ENCODE measurements at places on chromosomes 5 and 9. TPM values are rescaled to one million over a fixed set of nuclear protein-coding genes. Genes with fewer than 3 reads are reported as not detected.

- H3K4me1 ChIP-seq, result no peaks in the 10 kb centered on the region
- no peak overlapping the region for H3K27ac ChIP-seq
- peak; percentile 37 for DNase-seq
- H3K36me3 ChIP-seq, result no peaks in the 10 kb centered on the region
- H3K27me3 ChIP-seq, result no peaks in the 10 kb centered on the region
- no peak overlapping the region for H3K4me3 ChIP-seq
Observed at GRCh38 chr5:8184455-8185063, 315.6 kb downstream of the MTRR start.

DNA sequence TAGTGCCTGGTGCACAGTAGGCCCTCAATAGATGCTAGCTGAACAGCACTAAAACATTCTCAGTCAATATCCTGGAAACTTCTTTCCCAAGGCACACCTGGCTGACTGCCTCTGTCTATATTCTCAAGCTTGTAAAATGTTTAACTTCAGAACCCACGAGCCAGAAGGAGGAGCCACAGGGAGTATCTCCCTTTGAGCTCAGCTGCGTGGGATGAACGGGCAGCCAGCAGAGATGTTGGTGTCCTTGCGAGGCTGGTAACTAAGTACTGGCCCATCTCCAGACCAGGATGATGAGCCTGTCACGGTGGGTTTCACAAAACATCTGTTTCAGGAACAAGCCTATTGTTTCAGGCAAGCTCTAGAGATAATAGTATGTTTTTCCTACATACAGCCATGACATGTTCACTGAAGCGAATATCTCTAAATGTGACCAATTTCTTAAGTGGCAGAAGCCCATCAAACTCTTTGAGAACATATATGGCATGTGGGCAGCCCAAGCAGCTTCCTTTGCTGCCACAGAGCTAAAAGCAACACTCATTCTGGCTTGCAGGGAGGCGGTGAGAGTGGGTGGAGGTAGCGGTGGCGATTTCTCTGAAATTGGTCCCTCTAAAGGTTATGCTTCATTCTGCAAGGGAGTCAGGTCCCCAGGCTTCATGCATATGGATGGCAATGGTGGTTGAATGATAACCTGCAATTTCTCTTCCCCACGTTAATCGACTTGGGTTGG lies 206.2 kb downstream of the TTLL11 start:
- no peaks in the 10 kb centered on the region for H3K27me3 ChIP-seq
- no peaks in the 10 kb centered on the region for H3K36me3 ChIP-seq
- H3K4me3 ChIP-seq, result no peak overlapping the region

DNA sequence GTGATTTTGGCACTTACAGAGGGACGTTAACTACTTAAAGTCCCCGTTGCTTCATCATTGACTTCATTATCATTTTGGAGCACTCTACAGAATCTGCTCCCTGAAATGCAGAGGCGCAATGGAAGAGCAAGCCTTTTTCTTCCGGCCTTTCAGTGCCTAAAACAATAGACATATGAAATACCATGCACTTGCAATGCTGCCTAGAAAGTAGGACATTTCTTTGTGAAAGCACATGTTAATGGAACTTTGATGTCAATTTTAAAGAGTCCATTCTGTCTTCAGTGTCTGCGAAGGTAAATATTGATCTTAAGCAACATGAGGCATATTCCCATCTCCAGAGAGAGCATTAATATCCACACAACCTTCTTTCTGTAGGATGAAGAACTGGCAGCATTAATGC lies 36.3 kb downstream of the ITGA2 start:
- no peaks in the 10 kb centered on the region for H3K27me3 ChIP-seq
- no peak overlapping the region for H3K27ac ChIP-seq
- no peak overlapping the region for H3K4me3 ChIP-seq
- peaks cover 4% of the 10 kb centered on the region for H3K4me1 ChIP-seq
- no peaks in the 10 kb centered on the region for H3K36me3 ChIP-seq

- H3K27ac ChIP-seq, result no peak overlapping the region
- H3K4me3 ChIP-seq, result no peak overlapping the region
- H3K36me3 ChIP-seq, result no peaks in the 10 kb centered on the region
- DNase-seq, result no peak
Observed at GRCh38 chr5:125316391-125316790, 570.0 kb upstream of the ZNF608 start.

DNA sequence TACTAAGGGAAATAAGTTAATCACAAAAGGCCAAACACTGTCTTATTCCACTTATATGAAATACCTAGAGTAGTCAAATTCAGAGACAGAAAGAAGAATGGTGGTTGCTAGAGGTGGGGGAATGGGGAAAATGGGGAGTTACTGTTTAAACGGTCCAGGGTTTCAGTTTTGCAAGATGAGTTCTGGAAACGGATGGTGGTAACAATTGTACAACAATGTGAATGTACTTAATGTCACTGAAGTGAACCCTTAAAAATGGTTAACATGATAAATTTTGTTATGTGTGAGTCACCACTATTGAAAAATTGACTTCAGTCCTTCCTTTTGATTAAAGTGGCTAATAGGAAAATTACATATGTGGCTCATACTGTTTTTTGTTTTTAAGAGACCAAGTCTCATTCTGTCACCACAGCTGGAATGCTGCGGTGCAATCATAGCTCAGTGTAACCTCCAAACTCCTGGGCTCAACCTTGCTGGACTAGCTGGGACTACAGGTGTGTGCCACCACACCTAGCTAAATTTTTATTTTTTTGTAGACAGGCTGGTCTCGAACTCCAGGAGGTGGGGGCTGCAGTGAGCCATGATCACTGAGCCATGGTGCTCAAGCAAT lies 8.7 kb downstream of the UBQLN1 start:
- no peaks in the 10 kb centered on the region for H3K36me3 ChIP-seq
- no peak for DNase-seq
- no peak overlapping the region for H3K27ac ChIP-seq
- H3K4me3 ChIP-seq, result no peak overlapping the region
- no peaks in the 10 kb centered on the region for H3K27me3 ChIP-seq

DNA sequence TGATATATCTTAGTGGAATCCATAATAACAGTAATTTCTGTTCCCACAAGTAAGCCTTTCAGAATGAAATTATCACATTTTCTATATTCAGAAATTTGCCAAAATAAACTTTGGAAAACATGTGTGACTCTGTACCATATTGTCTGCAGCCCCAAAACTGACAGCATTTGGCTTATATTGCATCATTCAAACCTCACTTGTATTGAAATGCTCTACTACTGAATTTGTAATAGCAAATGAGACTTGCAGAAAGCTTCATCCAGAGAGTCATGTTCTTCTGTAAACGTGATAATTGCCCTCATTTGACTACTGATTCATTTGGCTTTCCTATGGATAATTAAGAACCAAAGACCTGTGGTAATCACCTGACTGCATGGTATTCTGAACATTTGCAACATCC lies 1249.5 kb upstream of the CDH18 start:
- no peak overlapping the region for H3K4me3 ChIP-seq
- no peaks in the 10 kb centered on the region for H3K27me3 ChIP-seq
- H3K36me3 ChIP-seq, result no peaks in the 10 kb centered on the region

DNA sequence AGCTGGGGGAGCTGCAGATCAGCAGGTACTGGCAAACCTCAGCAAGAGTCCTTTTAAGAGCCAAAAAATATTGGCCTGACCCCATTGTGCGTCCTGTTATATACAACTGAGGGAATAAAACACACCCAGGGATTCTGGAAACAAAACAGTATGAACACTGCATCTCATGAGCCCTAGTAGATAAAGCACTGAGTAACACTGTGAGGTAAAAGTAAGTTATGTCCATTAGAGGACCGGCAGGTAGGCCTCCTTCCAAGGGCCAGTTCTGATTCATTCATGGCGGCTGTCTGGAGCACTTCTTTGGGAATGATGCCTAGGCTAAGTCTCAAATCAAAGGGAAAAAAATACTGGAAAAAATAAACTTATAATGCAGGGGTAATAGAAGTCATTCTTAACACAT lies 64.9 kb downstream of the PDE4D start:
- no peaks in the 10 kb centered on the region for H3K4me1 ChIP-seq
- no peak overlapping the region for H3K4me3 ChIP-seq
- H3K36me3 ChIP-seq, result no peaks in the 10 kb centered on the region
- H3K27ac ChIP-seq, result no peak overlapping the region

DNA sequence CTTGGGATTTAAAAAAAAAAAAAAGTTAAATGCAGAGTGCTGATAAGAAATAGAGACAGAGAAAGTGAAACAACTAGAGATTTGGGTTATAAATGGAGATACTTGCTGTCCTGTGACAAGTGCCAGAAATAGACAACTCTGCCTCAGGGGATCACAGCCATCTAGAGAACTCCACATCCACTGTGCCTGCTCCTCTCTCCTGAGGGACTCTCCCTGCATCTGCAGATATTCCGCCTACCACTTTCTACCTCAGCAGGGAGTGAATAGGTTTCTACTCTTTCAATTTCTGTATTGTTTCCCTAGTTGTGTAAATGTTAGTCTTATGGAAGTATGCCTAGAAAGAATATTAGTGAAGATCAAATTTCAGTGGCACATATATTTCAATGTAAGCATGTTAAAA lies 307.2 kb downstream of the HTR1A start:
- H3K27ac ChIP-seq, result no peak overlapping the region
- no peaks in the 10 kb centered on the region for H3K4me1 ChIP-seq
- H3K36me3 ChIP-seq, result no peaks in the 10 kb centered on the region
- DNase-seq, result no peak
- H3K27me3 ChIP-seq, result no peaks in the 10 kb centered on the region

SLC46A2 gene
- 0.03 TPM for polyA plus RNA-seq

OBP2B gene
- polyA plus RNA-seq, result not detected

MEF2C gene
- 7.2 TPM for polyA plus RNA-seq

NUTM2G gene
- polyA plus RNA-seq, result not detected

MINAR2 gene
- polyA plus RNA-seq, result not detected
